ENCODE measurements at places on chromosomes 7 and 10.

DNA sequence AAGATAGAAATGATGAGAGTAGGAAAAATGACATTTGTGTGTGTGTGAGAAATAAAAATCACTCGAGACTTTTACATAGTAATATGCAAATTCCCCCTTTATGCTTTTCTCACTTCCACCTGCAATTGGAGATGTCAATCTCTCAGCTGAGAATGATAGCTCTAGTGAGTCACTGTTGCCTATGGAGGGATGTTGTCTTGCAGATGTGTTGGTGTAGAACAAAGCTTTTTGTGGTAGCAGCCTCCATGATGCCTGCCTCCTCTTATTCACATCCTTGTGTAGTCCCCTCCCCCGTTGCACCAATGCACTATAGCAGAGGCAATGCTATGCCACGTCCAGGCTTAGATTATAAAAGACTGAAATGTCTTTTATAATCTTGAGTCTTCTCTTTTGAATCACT, 33.8 kb downstream of the SPAG6 start:
- DNase-seq: no peak

DNA sequence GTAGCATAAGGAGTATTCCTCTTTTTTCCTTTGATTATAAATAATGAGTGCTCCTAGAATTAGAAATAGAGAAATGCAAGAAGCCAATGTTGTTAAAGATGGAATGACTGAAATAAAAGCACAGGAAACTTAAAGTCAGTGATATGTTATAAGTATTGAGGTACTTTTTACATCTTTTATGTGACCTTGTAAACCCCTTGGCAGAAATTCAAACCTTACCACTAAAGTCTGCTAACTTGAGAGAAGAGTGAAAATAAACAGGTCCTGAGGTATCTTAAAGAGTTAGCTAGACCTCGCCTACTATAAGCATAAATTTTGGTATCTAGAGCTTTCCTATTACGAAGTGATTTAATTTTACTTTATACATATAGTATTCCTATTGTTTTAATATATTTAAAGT, 188.2 kb downstream of the DKK1 start:
- no peak for DNase-seq

DNA sequence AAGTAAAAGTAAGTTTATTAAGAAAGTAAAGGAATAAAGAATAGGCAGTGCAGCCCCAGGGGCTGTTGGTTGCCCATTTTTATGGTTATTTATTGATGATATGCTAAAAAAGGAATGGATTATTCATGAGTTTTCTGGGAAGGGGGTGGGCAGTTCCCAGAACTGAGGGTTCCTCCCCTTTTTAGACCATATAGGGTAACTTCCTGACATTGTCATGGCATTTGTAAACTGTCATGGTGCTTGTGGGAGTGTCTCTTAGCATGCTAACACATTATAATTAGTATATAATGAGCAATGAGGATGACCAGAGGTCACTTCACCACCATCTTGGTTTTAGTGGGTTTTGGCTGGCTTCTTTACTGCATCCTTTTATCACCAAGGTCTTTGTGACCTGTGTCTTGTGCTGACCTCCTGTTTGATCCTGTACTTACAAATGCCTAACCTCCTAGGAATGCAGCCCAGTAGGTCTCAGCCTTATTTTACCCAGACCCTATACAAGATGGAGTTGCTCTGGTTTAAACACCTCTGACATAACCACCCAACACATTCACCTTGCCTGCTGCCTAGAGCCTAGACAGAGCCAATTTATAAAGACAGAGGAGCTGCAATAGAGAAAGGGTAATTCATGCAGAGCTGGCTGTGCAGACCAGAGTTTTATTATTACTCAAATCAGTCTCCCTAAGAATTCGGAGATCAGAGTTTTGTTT, 10.9 kb upstream of the ERCC6 start:
- no peak for DNase-seq

DNA sequence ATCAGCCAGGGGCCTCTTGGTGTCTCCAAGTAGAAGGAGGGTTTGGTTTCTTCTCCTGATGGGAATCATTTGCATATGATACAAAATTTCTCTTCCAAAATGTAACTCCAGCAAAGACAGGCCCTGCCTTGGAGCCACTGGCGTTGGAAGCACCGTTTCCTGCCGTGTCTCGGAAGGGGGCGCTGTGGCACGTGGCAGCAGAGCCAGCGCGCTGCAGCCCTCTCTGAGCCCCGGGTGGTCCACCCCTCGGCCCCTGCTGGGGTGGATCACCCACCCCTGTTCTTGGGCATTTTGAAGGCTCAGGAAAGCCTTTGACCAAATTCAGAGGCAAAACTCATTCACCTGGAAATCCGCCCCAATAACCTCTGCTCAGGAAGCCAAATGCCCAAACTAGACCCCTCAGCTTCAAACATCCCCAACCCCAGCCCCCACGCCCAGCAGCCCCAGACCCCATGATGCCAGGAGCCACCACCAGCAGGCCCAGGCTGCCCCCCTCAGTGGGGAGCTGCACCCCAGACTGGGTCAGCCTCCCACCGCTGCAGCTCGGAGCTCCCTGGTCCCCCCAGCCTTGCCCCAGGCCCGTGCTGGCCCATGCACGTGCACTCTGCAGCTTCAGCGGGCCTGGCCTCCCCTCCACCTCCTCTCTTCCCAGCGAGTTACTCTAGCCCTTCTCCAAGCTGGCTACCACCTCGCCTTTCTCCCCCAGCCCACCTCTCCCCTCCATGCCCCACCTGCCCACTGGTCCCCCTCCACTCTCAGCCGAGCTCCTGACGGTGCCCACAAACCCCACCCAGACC, 29.5 kb upstream of the ELFN1 start:
- DNase-seq: no peak

GRCh38 chr7:26153823-26154783, 2.1 kb downstream of the NFE2L3 start:
- DNase-seq: peak; percentile 8

GRCh38 chr7:46754140-46754720, 827.7 kb downstream of the TNS3 start:
- no peak for DNase-seq

- DNase-seq: no peak
Observed at GRCh38 chr7:151769188-151769821, 107.6 kb downstream of the PRKAG2 start.

All from effector CD4-positive, alpha-beta T cell (primary cell).